ENCODE measurements at places on chromosomes 6 and 20.

DNA sequence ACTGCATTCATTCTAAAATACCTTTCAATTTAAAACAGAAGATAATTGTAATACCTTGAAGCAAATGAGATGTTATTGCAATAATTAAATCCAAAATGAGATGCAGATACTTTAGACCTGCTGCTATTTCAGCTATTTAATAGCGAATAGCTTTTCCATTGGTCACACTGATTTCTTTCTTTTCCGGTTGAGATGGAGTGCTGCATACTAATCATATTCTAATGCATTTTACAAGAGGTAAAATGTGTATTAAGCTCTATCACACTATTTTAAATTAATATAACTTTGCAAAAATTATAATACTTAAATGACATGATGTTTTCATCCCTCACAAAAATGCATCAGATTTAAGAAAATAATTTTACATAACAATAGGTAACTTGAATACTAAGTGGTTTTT is 74.0 kb downstream of the ADGRB3 start:
- DNase-seq = no peak

GRCh38 chr6:131366223-131366622 is 206.8 kb upstream of the ARG1 start:
- no peak for DNase-seq

DNA sequence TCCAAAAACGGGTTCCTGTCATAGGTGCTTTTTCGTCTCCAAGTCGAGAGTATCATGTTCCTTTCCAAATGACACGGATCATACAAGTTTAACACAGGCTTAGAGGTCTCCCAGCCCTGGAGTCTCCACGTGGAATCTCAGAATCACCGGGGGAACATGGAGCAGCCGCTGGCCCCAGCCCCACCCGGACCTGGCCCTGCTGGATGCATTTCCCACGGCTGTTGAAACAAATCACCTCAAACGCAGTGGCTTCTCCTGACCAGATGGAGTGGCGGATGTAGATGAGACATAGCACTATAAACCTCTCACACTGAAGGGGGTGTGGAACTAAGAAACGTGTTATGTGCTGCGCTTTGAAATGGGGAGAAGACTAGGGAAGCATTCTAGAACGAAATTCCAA is 70.0 kb upstream of the FRMD1 start:
- no peak for DNase-seq

DNA sequence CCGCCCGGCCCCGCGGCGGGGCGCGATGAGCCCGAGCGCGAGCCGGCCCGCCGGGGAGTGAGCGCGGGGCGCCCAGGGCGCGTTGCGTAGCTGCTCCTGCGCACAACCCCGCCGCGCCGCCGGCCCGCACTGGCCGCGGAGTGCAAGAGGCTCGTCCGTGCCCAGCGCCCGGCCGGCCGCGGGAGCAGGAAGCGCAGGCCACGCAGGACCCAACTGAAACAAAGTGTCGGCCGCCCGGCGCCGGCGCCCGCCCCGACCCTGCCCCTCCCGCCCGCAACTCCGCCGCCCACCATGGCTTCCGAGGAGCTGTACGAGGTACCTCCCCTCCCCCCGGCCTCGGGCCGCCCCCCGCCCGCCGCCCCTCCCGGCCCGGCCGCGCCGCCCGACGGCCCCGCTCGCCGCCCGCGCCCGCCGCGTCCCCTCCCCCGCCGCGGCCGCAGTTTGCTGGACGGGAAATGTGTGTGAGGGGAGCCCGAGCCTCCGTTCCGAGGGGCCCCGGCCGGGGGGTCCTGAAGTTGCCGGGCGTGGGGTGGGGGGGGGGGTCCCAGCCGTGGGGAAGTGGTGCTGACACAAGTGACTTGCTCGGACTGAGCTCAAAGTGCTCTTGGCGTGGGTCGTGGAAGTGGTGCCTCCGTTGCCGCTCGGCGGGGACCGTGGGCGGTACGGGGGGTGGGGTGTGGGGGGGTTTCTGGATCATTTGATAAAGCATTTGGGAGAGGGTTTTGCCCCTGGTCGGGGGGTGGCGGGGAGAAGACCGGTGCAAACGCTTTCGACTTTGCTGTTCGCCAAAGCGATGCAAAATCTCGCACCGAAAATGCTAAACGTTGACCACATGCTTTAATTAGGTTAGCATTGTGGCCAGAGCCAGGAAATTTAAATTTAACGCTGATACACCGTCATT is 539 bp downstream of the CDYL start:
- no peak for DNase-seq

GRCh38 chr20:58019850-58020625 is 208.4 kb downstream of the ANKRD60 start:
- DNase-seq = no peak

DNA sequence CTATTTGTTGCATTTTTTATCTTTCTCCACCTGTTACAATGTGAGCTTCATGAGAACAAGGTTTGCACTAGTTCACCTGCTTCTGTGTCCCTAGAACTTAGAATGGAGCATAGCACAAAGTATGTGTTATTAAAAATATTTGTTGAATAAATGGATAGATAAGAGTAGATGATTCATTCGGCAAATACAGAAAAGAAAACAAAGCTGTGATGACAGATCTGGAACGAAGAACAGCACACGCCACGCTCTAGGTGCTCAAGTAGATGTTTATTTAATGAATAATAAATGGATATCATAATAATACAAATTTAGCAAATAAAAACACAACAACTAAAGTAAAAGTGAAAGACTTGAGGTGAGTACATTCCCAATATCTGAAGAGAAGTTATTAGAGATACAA is 273.1 kb downstream of the HAO1 start:
- peak; percentile 2 for DNase-seq

GRCh38 chr6:87806635-87807034 is 104.6 kb upstream of the AKIRIN2 start:
- DNase-seq = no peak

DNA sequence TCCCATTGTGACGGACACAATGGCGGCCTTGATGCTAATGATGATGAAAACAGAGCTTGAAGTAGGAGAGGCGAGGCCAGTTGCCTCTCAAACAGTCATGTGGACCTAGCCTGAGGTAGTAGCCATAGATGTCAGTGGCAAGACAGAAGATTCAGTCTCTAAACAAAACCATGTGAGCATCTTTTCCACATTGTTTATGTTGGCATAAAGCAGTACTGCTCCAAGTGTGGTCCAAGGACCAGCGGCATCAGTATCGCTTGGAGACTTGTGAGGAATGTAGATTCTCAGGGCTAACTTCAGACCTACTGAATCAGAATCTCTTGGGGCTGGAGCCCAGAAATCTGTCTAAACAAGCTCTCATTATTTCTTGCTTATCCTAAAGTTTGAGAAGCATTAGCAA is 312.8 kb upstream of the JAG1 start:
- no peak for DNase-seq
